ENCODE measurements at places on chromosomes 6 and 20.

GRCh38 chr6:43359381-43359780 lies 10.1 kb downstream of the ZNF318 start:
- no peak for DNase-seq

- no peak for DNase-seq
These were observed 176.8 kb downstream of the TASP1 start for GRCh38 chr20:13461849-13462458.

- no peak for DNase-seq
These were observed 51.9 kb downstream of the VGLL2 start for GRCh38 chr6:117317261-117317660.

- no peak for DNase-seq
These were observed 90.8 kb downstream of the DOK5 start for GRCh38 chr20:54566031-54566688.

DNA sequence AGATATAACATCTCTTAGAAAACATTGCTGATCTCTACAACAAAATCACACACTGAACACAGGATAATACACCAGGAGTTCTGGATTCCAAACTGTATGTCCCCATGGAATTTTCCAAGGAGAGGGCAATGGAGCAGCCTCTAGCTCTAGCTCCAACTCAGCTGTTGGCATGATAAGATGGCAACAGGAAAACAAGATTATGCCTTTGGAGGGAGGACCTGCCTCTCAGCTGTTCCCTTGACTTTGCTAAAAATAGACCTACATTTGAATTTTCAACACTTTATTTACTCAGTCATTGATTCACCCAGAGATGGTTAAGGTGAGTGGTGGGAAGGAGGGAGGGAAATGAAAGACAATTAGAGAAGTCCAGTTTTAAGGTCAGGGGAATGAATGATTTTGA lies 246.7 kb downstream of the ALDH8A1 start:
- no peak for DNase-seq

- DNase-seq, result no peak
These were observed 87.1 kb upstream of the SALL4 start for GRCh38 chr20:51889466-51889865.

DNA sequence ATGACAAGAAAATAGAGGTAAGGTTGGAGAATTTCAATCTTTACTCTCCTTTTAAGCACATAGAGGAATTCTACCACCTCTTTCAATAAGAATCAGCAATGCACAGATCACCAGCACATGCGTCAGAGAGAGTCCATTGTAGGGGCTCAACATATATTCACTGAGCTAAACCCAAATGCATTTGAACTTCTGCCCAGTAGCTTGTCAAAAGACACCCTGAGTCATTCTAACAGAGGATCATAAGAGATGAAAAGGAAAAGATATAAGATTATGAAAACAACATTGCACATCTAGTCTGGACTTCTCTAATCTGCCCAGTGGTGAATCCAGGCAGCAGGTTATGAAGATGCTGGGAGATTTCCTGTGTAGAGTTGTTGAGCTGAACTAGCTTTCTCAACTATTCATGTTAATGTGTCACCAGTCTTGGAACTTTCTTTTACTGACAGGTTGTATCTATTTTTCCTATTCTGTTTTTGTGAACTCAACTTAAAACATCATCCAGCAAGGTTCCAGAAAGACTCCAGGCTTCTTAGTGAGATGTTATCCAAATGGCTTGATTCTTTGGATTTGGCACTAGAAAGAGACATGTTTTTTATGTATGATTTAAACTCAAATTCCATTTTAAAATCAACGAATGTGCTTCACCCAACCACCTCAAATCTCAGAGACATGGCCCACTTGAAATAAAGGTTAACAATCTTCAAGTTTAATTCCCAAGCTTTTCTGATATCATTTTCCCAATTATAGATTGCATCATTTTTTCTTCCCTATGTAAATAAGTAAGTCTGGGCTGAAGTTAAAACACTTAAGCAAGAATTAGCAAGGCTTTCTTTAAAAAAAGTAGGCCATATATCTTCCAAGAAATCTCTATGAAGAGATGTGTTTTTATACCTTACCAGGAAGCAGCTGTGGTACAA lies 89.3 kb downstream of the TSHZ2 start:
- DNase-seq, result no peak

- no peak for DNase-seq
These were observed 27.4 kb upstream of the LCA5 start for GRCh38 chr6:79564636-79565035.

- DNase-seq, result no peak
These were observed 34.1 kb downstream of the PRPH2 start for GRCh38 chr6:42688281-42688680.

GRCh38 chr6:2558861-2559801 lies 191.6 kb downstream of the MYLK4 start:
- DNase-seq, result no peak

- DNase-seq, result no peak
These were observed 28.3 kb downstream of the PXDC1 start for GRCh38 chr6:3723251-3723650.

GRCh38 chr6:154060076-154060475 lies 21.0 kb downstream of the OPRM1 start:
- no peak for DNase-seq

- DNase-seq, result no peak
These were observed 23.0 kb upstream of the ANKRD60 start for GRCh38 chr20:58251348-58251978.

- no peak for DNase-seq
These were observed 391 bp upstream of the B3GAT2 start for GRCh38 chr6:70957284-70957617.

GRCh38 chr6:110544472-110544871 lies 68.1 kb upstream of the SLC22A16 start:
- DNase-seq, result no peak

GRCh38 chr6:106181664-106182418 lies 95.7 kb downstream of the PRDM1 start:
- no peak for DNase-seq

GRCh38 chr20:41003143-41003935 lies 25.3 kb upstream of the TOP1 start:
- no peak for DNase-seq

DNA sequence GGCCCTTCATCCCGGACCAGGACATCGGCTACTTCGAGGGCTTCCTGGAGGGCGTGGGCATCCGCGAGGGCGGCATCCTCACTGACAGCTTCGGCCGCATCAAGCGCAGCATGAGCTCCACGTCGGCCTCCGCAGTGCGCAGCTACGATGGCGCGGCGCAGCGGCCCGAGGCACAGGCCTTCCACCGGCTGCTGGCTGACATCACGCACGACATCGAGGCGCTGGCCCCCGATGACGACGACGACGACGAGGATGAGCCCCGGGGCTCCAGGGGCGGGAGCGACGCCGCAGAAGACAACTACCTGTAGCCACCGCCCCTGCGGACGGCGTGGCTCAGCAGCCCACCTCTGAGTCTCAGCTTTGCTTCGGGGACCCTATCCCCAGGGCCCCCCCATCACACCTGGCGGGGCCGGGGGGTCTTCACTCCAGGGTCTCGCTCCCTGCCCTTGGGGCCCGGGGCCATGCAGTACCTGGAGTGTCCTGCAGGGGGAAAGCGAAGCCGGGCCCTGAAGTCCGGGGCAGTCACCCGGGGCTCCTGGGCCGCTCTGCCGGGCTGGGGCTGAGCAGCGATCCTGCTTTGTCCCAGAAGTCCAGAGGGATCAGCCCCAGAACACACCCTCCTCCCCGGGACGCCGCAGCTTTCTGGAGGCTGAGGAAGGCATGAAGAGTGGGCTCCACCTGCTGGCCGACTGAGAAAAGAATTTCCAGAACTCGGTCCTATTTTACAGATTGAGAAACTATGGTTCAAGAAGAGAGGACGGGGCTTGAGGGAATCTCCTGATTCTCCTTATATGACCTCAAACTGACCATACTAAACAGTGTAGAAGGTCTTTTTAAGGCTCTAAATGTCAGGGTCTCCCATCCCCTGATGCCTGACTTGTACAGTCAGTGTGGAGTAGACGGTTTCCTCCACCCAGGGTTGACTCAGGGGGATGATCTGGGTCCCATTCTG lies 20.8 kb upstream of the HCK start:
- no peak for DNase-seq

GRCh38 chr20:5195655-5196054 lies 68.8 kb downstream of the CDS2 start:
- no peak for DNase-seq

GRCh38 chr6:11151488-11151887 lies 40.0 kb upstream of the ERVFRD-1 start:
- DNase-seq, result no peak

DNA sequence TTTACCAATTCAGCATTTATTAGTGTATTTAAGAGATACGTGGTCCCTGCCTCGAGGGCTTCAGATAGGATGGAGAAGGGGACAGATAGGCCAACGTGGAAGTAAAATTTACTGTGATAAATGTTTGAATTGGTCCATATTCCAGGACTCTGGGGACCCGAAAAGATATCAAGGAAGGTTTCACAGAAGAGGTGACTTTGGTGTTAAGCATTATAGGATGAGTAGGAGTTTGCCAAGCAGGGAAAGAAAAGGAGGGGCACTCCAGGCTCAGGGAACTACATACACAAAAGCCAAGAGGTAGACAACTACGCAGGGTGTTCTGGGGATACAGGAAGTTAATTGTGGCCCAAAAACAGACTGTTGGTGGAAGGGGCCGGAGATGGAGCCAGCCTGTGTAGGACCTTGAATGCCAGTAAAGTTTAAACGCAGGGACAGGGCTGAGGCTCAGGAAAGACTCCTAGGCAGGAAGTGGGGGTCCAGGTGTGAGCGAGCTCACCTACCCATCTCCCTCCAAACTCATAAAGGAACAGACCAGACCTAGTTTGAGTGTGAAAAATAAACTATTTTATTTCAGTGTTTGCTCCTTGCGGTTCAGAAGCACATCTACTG lies 37.0 kb downstream of the TGM2 start:
- DNase-seq, result no peak

Measured in NCI-H1436 treated with DMSO at 0.1 percent for 48 hours (cell line).